ENCODE measurements at places on chromosomes 4 and X. TPM values are rescaled to one million over a fixed set of nuclear protein-coding genes. Genes with fewer than 3 reads are reported as not detected.

- no peak overlapping the region for H3K4me3 ChIP-seq
- no peaks in the 10 kb centered on the region for H3K36me3 ChIP-seq
- no peaks in the 10 kb centered on the region for H3K4me1 ChIP-seq
- no peak for DNase-seq
- no peak overlapping the region for H3K27ac ChIP-seq
- H3K27me3 ChIP-seq, result peaks cover 2% of the 10 kb centered on the region
Observed at GRCh38 chrX:18714910-18715309, 7.5 kb downstream of the PPEF1 start.

DNA sequence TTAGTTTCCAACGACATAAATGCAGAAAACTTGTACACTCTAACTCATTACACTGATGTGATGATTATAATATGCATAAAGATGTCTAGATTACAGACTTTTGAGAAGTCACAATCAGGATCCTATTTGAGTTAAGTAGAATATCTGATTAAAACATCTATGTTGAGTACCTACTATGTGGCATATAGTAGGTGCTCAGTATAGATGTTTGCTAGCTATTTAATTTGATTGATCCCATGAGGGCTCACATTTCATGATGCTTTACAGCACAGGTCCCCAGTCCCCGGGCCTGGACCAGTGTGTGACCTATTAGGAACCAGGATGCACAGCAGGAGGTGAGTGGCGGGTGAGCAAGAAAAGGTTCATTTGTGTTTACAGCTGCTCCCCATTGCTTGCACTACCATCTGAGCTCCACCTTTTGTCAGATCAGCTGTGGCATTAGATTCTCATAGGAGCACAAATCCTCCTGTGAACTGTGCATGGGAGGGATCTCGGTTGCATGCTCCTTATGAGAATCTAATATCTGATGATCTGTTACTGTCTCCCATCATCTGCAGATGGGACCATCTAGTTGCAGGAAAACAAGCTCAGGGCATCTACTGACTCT lies 33.0 kb upstream of the CXCL8 start:
- no peaks in the 10 kb centered on the region for H3K27me3 ChIP-seq
- no peak for DNase-seq

- no peaks in the 10 kb centered on the region for H3K36me3 ChIP-seq
- H3K27me3 ChIP-seq, result no peaks in the 10 kb centered on the region
- H3K27ac ChIP-seq, result no peak overlapping the region
- peaks cover 33% of the 10 kb centered on the region for H3K4me1 ChIP-seq
Observed at GRCh38 chr4:128286474-128287058, 1.0 kb downstream of the PGRMC2 start.

- no peak for DNase-seq
- H3K36me3 ChIP-seq, result no peaks in the 10 kb centered on the region
- H3K4me1 ChIP-seq, result no peaks in the 10 kb centered on the region
- no peak overlapping the region for H3K4me3 ChIP-seq
- peaks cover 54% of the 10 kb centered on the region for H3K27me3 ChIP-seq
Observed at GRCh38 chr4:148435654-148436406, 6.4 kb downstream of the NR3C2 start.

DNA sequence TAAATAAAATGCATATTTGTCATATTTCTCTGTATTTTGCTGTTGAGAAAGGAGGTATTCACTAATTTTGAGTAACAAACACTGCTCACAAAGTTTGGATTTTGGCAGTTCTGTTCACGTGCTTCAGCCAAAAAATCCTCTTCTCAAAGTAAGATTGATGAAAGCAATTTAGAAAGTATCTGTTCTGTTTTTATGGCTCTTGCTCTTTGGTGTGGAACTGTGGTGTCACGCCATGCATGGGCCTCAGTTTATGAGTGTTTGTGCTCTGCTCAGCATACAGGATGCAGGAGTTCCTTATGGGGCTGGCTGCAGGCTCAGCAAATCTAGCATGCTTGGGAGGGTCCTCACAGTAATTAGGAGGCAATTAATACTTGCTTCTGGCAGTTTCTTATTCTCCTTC lies 3.3 kb downstream of the HTT start:
- DNase-seq, result no peak
- H3K4me3 ChIP-seq, result no peak overlapping the region
- H3K36me3 ChIP-seq, result no peaks in the 10 kb centered on the region
- no peak overlapping the region for H3K27ac ChIP-seq
- H3K4me1 ChIP-seq, result peaks cover 41% of the 10 kb centered on the region

- H3K27me3 ChIP-seq, result no peaks in the 10 kb centered on the region
- H3K36me3 ChIP-seq, result no peaks in the 10 kb centered on the region
- H3K4me1 ChIP-seq, result no peaks in the 10 kb centered on the region
Observed at GRCh38 chr4:186687265-186687664, 36.4 kb downstream of the FAT1 start.

DNA sequence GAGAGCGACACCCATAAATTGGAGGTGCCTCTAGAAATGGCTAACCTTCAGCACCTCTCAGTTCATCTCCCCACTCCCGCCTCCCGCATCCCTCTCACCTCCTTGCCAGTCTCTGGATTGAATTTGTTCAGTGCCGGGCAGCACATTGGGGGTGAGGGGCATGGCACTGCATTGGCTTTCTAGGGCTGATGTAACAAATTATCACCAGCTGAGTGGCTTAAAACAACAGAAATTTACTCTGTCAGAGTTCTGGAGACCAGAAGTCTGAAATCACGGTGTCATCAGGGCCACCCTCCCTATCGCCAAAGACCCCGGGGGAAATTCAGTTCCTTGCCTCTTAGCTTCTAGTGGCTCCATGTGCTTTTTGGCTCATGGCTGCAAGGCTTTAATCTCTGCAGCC lies 105.1 kb upstream of the RBPJ start:
- H3K4me1 ChIP-seq, result peaks cover 31% of the 10 kb centered on the region
- no peak for DNase-seq
- H3K4me3 ChIP-seq, result no peak overlapping the region
- no peak overlapping the region for H3K27ac ChIP-seq
- no peaks in the 10 kb centered on the region for H3K36me3 ChIP-seq

DNA sequence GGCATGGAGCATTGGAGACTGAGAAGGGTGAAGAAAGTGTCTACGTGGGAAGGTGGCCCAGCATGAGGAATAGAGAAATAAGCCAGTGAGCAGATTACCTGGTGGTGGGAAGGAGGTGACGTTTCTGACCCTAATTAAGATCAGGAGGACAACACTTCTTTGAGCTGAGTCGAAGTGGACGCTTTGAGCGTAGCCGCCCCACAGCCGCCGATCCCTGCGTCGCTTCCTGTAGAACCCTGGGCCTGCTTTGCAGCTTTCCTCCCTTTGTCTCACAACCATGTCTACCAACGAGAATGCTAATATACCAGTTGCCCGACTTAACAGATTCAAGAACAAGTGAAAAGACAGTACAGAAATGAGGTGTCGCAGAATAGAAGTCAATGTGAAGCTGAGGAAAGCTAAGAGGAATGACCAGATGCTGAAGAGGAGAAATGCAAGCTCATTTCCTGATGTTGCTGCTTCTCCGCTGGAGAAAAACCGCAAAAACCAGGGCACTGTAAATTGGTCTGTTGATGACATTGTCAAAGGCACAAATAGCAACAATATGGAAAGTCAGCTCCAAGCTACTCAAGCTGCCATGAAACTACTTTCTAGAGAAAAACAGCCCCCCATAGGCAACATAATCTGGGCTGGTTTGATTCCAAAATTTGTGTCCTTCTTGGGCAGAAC lies 6.4 kb upstream of the ANTXR2 start:
- DNase-seq, result peak; percentile 78
- H3K27ac ChIP-seq, result peak overlapping the region; percentile 50
- peak overlapping the region; percentile 68 for H3K4me3 ChIP-seq
- no peaks in the 10 kb centered on the region for H3K27me3 ChIP-seq
- no peaks in the 10 kb centered on the region for H3K36me3 ChIP-seq

GRCh38 chr4:184860018-184860779 lies 34.4 kb upstream of the ACSL1 start:
- peak overlapping the region; percentile 80 for H3K27ac ChIP-seq
- DNase-seq, result peak; percentile 78
- no peaks in the 10 kb centered on the region for H3K27me3 ChIP-seq
- H3K36me3 ChIP-seq, result no peaks in the 10 kb centered on the region

DNA sequence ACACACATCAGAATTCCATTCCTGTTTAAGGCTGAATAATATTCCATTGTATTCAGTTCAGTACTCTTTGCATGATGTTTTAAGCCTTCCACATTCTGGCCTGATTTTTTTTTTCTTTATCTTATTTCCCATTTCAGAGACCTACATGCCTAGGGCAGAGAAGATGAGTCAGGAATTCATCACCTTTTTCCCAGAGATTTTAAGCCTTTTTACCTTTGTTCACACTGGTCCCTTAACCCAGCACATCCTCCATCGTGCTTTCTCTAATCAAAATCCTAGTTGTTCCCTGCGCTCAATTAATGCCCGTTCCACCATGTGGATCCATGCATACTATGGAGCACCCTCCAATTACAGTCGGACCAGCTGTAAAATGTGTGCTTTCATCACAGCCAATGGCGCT lies 245.1 kb downstream of the DHX15 start:
- H3K27ac ChIP-seq, result no peak overlapping the region
- no peaks in the 10 kb centered on the region for H3K4me1 ChIP-seq
- no peaks in the 10 kb centered on the region for H3K27me3 ChIP-seq
- no peak for DNase-seq

DNA sequence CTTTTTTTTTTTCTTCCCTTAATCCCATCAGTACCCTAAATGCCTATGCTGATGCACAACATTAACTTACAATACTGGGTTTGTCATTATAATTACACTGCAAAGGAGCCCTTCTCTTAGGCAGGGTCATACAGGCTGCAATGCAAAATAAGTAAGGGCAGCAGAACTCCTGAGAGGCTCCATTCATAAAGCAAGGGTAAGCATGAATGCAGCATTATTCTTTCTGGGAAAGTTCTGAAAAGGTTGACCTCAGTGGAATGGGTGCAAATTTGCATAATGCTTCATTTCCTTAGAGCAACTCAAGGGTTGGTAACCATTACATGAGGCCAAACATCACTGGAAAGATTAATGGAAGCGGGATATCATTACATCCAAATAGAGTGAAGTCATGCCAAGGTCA lies 789.2 kb downstream of the KLHL13 start:
- H3K27me3 ChIP-seq, result no peaks in the 10 kb centered on the region
- DNase-seq, result no peak
- no peaks in the 10 kb centered on the region for H3K36me3 ChIP-seq
- H3K27ac ChIP-seq, result no peak overlapping the region
- no peak overlapping the region for H3K4me3 ChIP-seq

DNA sequence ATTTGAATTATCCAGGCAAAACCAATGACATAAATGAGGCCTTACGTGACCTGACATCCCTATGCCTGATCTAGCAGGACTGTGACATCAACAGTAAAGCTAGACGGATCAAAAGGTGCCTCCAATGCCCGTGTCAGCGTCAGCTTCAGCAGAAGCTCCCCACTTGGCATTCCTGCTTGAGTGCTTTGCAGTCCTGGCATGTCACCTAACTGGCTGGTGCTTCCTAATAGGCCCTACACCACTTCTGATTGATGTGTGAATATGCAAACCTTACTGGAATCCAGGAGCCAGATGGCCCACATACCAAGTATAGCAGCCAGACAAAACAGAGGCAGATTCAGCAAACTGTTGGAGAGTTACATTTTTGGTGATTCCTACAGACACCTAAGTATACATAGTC lies 224.2 kb downstream of the DMD start:
- H3K27ac ChIP-seq, result no peak overlapping the region
- H3K4me1 ChIP-seq, result no peaks in the 10 kb centered on the region
- H3K36me3 ChIP-seq, result no peaks in the 10 kb centered on the region
- no peak overlapping the region for H3K4me3 ChIP-seq
- no peak for DNase-seq
- H3K27me3 ChIP-seq, result no peaks in the 10 kb centered on the region

- H3K4me3 ChIP-seq, result no peak overlapping the region
- no peaks in the 10 kb centered on the region for H3K27me3 ChIP-seq
- no peaks in the 10 kb centered on the region for H3K36me3 ChIP-seq
- H3K27ac ChIP-seq, result no peak overlapping the region
- no peak for DNase-seq
Observed at GRCh38 chr4:188015025-188015940, 19.7 kb downstream of the ZFP42 start.

DNA sequence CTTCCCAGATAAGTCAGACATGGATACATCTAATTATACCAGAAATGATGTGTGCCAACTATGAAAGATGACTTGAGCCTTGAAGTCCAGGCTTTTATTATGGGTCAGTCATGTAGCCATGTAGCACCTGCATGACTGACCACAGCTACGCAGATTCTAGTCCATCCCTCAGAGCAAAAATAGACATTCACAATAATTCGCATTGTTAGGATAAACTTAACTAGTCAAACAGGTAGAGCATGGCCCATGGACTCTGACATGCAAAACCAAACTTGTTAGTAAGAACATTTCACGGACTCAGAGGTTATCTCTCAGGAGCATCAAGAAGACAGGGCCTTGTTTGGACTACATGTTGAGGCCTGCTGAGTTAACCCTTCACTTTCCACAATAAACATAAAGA lies 132.6 kb downstream of the PWWP3B start:
- no peaks in the 10 kb centered on the region for H3K27me3 ChIP-seq
- H3K4me3 ChIP-seq, result no peak overlapping the region
- H3K27ac ChIP-seq, result no peak overlapping the region
- H3K36me3 ChIP-seq, result no peaks in the 10 kb centered on the region
- no peaks in the 10 kb centered on the region for H3K4me1 ChIP-seq

GRCh38 chr4:147760176-147760575 lies 28.3 kb downstream of the ARHGAP10 start:
- no peaks in the 10 kb centered on the region for H3K4me1 ChIP-seq
- no peak overlapping the region for H3K4me3 ChIP-seq
- no peaks in the 10 kb centered on the region for H3K36me3 ChIP-seq

DNA sequence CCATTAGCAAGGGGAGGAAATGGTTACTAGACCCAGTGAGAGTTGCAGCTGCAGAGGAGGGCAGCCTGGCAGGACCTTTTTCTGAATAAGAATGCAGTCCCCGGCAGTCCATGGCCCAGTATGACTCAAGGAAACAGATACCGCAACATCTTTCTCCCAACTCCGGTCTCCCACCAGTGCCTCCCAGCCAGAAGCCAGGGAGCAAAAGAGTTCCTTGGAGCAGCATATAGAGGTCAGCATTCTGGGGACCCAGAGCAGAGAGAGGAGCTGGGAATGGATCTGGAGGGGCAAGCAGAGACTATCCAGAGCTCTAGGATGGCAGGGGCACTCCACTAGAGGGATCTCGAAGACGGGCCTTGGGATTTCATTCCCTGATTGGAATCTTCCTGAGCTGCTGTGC lies 339.2 kb upstream of the AADAT start:
- H3K4me1 ChIP-seq, result no peaks in the 10 kb centered on the region
- no peak overlapping the region for H3K27ac ChIP-seq
- H3K36me3 ChIP-seq, result no peaks in the 10 kb centered on the region
- DNase-seq, result no peak
- H3K27me3 ChIP-seq, result no peaks in the 10 kb centered on the region
- no peak overlapping the region for H3K4me3 ChIP-seq

The DNAJB14 gene
- polyA plus RNA-seq, result 21.4 TPM

The USP27X gene
- polyA plus RNA-seq, result 0.23 TPM

The S100G gene
- not detected for polyA plus RNA-seq

The ERVMER34-1 gene
- not detected for polyA plus RNA-seq

The UGT2A3 gene
- polyA plus RNA-seq, result not detected

The CLDN24 gene
- not detected for polyA plus RNA-seq

The SMC1A gene
- 53.2 TPM for polyA plus RNA-seq
